Activated CD4-positive, alpha-beta T cell treated with anti-CD3 and anti-CD28 coated beads, Interleukin-2, amount 50 U/mL, for 4 hours (primary cell): ENCODE measurements at places on chromosomes 11 and 22.

GRCh38 chr11:103109818-103110388 is 677 bp downstream of the DYNC2H1 start:
- DNase-seq = no peak

DNA sequence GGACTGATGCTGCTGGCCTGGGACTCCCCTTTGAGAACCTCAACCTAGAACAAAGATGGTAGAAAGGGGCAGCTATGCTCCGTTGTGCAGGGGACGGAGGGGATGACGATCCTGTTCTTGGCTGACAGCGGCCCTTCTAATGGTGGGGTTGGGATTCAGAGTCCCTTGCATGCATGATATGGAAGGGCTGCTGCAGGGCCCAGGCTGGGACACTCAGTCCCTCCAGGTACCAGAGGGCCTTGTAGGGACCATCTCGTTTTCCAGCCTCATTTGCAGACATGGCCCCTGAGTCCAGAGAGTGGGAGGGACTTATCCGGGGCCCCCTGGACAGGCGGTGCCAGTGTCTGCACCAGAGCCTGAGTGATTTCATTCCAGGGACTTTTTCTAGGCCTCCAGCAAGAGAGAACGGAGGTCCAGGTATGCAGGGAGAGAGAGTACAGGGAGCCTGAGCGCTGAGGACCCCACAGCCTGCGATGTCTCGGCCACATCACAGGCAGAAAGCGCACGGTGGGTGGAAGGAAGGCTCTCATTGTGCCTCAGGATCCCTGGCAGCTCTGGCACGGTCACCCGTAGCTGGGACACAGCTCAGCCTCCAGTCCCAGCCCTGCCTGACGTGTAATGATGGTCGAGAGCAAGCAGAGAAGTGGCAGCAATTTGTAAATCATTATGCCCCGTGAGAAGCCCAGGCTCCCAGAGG is 860.8 kb downstream of the TBC1D22A start:
- no peak for DNase-seq

DNA sequence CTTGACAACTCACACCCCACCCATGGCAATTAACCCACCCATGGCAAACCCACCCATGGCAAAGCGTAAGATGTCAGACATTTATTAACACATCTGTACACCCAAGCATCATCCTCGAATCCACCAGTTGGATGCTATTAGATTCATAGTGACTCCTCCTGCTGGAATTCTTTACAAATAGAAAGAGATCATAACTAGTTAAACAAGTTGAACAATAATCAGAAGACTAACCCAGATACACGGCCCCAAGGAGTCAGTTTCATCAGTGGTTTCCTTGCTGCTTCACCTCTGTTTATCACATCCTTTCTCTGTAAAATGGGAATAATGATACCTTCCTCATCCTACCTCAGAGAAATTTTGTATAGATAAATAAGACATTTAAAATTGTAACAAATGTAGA is 5.1 kb downstream of the GTPBP1 start:
- DNase-seq = no peak

DNA sequence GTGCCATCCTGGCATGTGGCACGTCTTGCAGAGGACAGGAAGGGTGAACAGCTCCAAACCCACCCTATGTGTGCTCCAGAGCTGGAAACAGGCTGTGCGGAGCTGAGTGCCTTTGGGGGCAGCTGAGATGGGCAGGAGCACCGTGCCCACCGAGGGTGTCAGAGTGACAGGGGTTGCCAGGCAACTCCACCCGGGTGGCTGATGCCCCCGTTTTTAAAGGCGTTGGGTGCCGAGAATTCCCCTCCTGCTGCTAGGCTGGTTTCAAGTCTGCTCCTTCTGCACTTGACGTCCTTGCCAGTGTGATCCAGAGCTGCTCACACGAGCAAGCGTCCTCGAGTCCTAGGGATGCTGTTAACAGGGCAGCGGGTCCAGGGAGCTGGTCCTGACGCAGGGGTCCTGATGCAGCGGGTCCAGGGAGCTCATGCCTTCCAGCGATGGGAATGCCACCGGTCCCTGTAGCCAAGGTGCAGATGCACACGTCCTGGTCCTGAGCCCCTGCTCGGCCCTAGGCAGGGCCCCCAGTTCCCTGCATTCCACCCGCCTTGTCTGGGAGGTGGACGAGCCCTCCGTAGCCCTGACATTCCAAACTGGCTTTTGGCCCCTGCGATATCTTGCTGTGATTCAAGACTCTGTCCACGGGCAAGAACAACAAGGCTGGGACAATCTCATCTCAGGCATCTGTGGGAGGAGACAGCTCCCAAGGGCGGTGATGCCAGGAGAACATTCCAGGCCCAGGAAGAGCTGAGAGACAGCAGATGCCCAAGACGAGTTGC is 4.9 kb downstream of the KCNQ1 start:
- no peak for DNase-seq

DNA sequence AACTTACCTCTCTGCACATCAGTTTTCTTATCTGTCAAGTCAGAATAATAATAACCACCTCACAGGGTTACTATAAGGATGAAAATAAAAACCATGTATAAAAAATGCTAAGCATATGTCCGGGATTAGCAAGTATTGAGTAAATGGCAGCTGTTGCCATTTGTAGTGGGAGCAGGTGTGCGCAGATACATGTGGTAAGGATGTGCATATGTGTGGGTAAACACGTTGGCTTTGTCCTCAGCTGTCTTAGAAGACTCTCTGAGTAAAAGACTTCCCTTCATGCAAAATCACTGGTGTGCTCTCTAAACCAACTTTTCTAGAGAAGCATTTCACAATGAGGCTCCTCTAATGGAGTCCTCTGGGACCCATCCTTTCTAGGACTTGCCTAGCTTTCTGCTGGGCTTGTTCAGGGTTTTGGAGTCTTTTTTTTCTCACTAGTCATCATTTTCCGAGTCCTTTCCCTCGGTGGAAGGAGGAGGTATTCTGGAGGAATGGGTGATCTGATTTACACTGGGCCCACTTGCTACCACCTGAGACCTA is 62.4 kb downstream of the NELL1 start:
- DNase-seq = no peak

- no peak for DNase-seq
These were observed 33.6 kb downstream of the MACROD1 start for GRCh38 chr11:64132191-64132771.
